ENCODE measurements at places on chromosomes 5 and 9.

DNA sequence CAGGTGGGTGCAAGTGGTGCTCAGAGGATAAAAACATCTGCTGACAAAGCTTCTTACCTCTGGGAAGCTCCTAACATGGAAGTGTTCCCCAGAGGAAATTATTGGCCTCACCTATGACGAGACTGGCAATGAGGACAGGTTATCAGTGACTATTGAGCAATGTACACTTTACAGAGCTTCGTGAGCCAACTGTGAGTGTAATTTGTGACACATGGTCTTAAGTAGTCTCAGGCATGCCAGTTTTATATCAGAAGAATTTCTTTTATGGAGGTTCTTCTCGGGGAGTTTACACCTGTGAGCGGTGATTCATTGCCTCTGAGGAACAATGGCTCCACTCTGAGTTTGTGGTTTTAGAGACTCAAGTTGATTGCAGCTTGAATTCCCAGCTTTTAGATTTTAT, 11.3 kb downstream of the ANKDD1B start:
- DNase-seq, result no peak

- DNase-seq, result no peak
These were observed 38.2 kb upstream of the BTNL3 start for GRCh38 chr5:180950291-180950949.

DNA sequence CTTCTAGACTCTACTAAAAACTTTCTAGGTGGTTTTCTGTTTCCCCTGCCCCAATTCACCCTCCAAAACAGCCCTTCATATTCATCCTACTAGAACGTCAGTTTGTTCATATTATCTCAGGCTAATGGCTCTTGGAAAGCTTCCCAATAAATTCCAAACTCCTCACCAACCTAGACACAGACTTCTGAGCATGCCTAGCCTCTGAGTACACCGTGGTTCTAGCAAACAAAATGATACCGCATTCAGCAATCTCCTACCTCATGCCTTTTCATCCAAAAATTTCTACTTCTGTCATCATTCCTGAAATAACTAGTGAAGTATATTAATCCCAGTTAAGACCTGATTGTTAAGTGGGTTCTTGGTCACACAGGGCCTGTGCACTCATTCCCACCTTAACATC, 46.5 kb upstream of the NR5A1 start:
- no peak for DNase-seq

- no peak for DNase-seq
These were observed 45.8 kb downstream of the PLPP7 start for GRCh38 chr9:131335368-131335755.

DNA sequence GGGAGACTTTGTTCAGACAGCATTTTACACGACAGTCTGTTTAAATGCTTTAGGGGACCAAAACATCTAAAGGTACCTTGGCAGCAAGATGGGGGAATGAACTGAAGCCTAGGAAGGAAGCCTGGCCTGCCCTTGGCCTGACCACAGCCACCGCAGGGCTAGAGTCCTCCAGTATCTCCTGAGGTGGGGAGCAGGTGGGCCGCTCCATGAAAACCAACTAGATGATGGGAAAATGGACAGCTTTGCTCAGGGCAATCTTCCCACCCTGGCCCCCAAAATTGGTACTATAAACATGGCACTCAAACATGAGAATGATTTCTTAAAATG, 153.3 kb downstream of the AUH start:
- DNase-seq, result no peak

GRCh38 chr5:2750026-2750757, 1.3 kb downstream of the IRX2 start:
- no peak for DNase-seq

GRCh38 chr5:88825584-88826315, 57.2 kb downstream of the MEF2C start:
- DNase-seq, result no peak

- no peak for DNase-seq
These were observed 81.3 kb upstream of the COX7C start for GRCh38 chr5:86536396-86536795.

GRCh38 chr9:92634712-92635605, 35.0 kb downstream of the IPPK start:
- DNase-seq, result peak; percentile 55

DNA sequence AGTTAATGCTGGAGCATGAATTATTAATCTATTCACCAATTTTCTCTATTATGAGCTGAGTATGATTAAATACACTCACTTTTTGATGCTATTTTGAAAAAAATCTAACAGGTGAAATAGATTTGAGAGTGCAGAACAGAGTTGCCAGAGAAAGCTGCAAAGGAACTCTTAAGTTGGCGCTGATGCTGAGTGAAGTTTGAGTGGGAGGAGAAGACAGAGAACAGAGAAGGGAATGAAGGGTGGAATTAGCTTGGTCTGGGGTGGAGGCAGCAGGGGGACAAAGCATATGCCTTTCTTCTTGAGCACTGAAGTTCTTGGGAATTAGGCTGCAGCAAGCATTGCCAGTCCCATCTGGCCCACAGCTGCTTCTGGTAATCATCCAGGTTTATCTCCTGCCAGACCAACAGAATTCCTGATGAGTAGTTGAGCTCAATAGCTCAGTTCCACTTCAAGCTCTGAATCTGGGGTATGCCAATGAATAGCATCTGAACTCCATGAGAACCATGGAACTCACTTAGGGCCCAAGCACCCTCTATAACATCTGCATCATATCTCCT, 290.1 kb downstream of the HINT1 start:
- no peak for DNase-seq

- no peak for DNase-seq
These were observed 44.1 kb upstream of the STXBP1 start for GRCh38 chr9:127567730-127568617.

GRCh38 chr9:32877103-32877502, 93.8 kb downstream of the TMEM215 start:
- DNase-seq, result no peak

- no peak for DNase-seq
These were observed 199.6 kb upstream of the DAB2 start for GRCh38 chr5:39624268-39624886.

- no peak for DNase-seq
These were observed 445.3 kb downstream of the NTRK2 start for GRCh38 chr9:85114799-85115198.

GRCh38 chr9:109653470-109653869, 126.5 kb upstream of the PALM2AKAP2 start:
- DNase-seq, result no peak

- no peak for DNase-seq
These were observed 81.8 kb downstream of the CNTLN start for GRCh38 chr9:17216646-17217045.

DNA sequence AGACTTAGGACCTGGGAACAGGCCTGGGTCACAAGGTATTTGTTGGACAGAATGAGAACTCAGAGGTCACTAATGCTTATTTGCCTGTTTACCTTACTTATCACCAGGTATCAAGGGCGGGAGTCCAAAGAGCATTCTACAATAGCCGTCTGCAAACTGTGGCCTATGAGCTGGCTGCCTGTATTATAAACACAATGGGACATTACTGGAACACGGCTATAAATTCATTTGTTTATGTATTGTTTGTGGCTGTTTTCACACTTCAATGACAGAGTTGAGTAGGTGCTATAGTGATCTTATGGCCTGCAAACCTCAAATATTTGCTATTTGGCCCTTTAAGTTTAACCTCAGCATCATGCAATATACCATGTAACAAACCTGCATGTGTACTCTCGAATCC, 76.6 kb upstream of the ASTN2 start:
- no peak for DNase-seq

- DNase-seq, result no peak
These were observed 100.4 kb downstream of the GLDC start for GRCh38 chr9:6545017-6545691.

DNA sequence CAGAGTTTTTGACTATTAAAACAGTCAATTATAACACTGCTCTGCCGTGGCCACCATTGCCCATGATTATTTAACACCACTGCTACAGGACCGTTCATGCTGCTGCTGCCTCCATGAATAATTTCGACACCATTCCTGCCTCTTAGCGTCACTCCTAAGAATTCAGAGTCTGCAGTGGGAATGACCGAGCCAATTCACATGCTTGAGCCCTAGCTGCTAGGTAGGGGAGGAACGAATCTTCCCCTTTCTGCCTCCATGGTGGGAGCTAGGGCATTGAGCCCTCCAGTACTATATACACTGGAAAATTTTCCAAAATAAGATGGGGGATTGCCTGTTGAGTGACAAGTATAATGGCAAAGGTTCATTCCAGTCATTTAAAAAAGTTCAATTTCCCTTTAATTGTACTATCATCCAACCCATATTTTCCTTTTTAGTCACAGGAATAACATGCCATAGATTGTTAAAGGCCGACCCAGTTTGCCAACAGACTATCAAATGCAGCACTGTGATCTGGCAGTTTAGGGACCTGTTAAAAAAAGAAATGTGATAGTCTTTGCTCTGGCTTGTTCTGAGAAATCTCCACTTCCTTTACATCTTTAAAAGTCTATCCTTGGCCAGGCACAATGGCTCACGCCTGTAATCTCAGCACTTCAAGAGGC, 13.5 kb upstream of the B4GALT1 start:
- DNase-seq, result no peak

DNA sequence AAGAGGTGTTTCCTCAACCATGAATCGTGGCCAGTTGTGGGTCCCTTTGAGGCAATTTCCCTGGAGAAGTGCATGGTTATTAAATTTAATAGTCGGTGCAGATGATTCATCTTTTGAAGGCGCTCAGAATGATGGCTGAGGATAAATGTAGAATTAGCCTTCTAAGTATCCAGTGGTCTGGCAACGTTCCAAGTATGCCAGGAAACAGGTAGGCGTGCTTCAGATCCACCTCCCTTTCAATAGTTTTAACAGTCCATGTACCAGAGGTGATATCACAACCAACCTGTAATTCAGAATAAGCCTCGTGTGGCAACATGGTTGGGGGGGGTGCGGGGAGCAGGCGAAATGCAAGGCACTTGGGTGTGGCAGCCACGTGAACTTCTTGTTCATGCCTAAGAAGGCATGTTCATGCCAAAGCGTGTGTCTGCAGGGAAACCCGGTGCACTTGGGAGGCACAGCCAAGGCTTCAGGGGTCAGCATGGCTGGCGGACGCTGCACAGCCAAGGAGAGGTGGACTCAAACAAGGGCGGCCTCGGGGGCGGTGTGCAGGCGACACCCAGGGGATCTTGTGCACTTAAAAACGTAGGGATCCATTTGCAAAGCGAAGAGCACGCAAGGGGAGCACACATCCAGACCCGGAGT, 5.2 kb upstream of the NKD2 start:
- DNase-seq, result no peak

DNA sequence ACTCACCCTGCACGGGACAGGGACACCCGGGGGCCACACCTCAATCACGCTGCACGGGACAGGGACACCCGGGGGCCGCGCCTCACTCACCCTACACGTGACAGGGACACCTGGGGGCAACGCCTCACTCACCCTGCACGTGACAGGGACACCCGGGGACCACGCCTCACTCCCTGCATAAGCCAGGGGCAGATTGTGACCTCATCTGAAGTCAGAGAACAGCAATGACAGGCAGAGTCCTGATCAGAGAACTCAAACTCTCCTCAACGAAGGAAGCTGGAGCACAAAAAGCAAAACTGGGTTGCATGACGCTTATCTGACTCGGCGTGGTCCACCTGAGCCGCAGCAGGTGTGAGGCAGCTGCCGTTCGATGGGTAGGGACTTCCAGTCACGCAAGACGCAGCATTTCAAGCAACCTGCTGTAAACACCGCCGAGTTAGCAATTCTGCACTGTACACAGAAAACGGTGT, 3.2 kb downstream of the TERT start:
- no peak for DNase-seq

DNA sequence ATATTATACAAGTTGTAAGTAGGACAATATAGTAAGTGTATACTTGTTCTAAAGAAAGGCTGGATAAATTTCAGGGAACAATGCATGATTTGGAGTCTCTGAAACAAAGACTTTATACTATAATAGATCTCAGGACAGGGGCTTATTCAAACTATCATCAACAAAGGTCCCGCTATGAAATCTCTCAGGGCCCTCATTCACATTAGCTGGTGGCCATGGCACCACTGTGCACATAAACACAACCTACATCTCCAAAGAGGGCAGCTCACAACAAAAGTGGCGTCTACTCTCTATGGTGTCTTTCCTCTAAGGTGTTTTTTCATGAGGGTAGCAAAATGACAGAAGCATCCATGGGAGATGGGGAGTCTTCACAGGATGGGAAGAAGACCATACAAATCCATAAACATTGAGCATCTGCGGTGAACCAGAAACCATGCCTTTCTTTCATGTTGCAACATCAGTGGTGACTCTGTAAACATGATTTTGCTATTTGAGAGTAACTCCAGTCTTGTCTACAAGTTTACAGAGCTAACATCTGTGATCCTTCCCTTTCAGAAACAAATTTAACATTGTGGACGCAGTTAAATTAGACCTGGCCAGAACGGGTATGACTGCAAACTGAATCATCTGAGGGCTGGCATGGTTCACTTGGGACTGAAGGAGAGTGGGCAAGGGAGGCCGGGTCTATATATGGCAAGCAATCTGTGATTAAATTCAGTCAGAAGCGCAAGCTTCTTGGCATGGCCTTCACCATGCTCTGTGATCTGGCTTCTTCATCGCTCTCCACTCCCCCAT, 5.5 kb downstream of the TTLL11 start:
- DNase-seq, result no peak

- DNase-seq, result no peak
These were observed 477.6 kb downstream of the ZSWIM6 start for GRCh38 chr5:61809651-61810050.

DNA sequence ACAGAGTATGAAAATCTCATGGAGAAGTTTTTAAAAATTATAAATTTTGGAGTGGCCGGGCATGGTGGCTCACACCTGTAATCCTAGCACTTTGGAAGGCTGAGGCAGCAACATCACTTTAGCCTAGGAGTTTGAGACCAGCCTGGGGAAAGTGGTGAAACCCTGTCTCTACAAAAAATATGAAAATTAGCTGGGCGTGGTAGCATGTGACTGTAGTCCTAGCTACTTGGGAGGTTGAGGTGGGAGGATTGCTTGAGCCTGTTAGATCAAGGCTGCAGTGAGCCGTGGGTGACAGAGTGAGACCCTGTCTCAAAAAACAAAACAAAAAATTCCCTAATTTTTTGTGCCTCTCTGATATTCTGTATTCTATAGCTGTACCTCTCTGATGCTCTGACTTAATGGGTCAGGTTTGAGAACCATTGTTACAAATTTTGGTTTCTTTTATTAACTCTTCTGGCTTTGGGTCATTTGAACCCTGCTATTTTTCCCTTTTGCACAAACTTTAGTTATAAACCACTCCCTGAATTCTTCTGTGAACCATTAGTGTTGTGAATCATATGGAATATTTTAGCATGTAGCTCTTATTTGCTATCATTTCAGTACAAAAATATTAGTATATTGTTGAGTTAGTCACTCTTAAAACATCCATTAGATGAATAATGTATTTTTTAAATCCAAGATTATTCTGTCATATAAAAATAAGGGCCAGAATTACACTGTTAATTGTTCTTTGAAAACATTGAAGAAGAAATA, 51.0 kb downstream of the FER start:
- DNase-seq, result no peak

DNA sequence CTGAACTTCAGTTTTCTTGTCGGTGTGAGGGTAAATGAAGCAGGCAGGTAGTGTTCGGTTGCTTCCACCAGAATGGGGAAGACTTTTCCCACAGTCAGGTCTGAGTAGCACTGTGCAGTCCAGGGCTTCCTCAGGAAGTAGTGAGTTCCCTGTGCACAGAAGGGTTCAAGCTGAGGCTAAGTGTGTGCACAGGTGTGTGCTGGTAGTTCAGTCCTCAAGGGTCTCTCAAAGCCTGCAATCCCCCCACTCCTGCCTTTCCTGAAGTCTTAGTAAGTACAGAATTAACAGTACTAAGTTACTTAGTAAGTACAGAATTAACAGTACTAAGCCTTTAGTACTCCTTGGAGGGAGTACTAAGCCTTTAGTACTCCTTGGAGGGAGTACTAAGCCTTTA, 1.4 kb downstream of the DAB2IP start:
- no peak for DNase-seq

GRCh38 chr9:105053209-105053652, 125.3 kb upstream of the ABCA1 start:
- peak; percentile 5 for DNase-seq

All from activated CD8-positive, alpha-beta memory T cell treated with anti-CD3 and anti-CD28 coated beads for 48 hours (primary cell).